NCI-H460 (cell line): ENCODE measurements at places on chromosomes 7 and 10. TPM values are rescaled to one million over a fixed set of nuclear protein-coding genes. Genes with fewer than 3 reads are reported as not detected.

SFRP5 gene
- total RNA-seq: not detected in 2 replicates

ITGB8 gene
- total RNA-seq: 15.6 and 18.5 TPM in 2 replicates

HELLS gene
- total RNA-seq: 29.8 and 35.8 TPM in 2 replicates

PIP gene
- total RNA-seq: not detected in 2 replicates

PTF1A gene
- not detected in 2 replicates for total RNA-seq

FAM25C gene
- total RNA-seq: not detected in 2 replicates

LIPF gene
- total RNA-seq: not detected in 2 replicates
